CD8-positive, alpha-beta memory T cell (primary cell): ENCODE measurements at places on chromosomes 4 and X.

- DNase-seq, result no peak
Measured at GRCh38 chrX:103356858-103357257, 552 bp downstream of the TCEAL9 start.

DNA sequence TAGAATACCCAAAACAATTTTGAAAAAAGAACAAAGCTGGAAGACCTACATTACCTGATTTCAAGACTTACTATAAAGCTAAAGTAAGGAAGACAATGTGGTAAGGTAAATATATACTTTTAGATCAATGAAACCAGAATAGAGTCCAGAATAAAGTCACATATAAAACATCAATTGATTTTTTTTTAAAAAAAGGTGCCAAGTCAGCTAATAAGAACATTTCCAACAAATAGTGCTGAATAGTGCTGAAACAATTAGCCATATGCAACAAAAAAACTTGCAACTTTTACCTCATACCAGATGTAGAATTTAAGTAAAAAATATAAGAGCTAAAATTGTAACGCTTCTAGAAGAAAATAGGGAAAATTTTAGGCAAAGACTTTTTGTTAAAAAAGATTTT is 73.0 kb upstream of the PDHA1 start:
- no peak for DNase-seq

DNA sequence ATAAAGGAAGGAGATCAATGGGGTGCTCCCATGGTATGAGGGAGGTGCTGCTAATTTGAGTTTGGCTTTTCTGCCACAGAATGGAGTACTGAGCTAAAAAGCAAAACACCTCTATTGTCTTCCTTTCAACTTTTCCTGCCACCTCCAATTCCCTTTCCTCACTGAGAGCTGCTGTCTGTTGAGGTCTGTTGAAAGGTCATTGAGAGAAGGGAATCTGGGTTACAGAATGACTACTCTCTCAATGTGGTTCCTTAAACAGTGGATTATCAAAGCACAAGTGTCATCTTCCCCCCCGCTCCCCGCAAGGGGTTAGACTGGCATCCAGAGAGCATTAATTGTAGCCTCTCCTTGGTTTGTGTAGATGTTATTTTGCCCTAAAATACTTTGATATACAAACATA is 10.7 kb downstream of the USP9X start:
- no peak for DNase-seq

DNA sequence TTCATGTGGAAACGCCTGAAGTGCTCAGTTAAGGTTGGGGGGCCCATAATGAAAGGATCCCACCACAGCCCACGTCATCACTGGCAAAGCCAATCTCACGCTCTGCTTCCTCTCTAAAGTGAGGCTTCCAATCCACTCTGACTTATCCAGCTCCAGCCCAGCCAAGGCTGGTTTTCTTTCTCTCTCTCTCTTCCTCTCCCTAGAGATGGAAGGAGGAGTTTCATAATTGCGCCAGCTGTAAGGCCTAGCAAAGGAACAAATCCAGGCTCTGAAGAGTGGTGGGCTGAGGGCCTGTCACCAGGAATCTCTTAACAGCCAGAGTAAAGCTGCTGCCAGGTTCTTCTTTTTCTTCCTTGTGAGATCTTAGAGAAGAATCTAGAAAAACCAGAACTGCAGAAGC is 20.7 kb upstream of the BCLAF3 start:
- no peak for DNase-seq

DNA sequence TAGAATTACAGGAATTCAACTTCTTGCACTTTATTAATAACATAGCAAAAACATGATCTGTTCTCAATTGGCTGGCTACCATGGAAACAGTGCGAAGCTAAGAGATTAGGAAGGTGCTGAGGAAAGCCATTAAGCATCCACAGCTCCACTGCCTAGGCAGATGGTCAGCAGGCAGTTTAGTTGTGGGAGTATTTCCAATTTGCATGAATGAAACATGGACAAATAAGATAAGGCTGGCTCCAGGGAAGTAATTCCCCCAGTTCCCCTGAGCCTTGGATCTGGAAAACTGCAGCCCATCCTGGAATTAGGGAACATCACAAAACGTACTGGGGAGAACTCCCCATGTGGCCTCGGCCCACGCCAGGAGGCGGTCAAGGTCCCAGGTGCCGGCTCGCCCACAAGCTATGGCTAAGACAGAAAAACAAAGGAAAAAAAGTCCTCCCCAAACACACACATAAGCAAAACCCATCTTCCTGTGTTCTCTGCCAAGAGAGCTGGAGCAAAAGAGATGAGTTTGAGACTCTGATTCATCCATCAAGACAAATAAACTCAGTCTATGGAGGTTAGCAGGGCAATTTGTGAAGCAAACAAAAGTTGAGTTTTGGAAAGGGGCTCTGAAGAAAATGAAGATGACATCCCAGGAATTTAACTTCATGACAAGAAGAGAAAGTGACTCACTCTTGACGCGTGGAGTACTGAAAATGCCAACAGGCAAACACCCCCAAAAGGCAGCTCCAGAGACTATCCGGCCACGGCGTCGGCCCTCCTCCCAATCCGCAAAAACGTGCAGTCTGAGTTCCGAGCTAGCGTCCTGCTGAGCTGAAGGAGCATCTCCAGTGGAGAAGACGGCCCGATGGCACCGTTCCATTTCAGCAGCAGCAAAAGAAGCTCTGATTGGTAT is 45.1 kb downstream of the IGFBP7 start:
- no peak for DNase-seq
